Caudate nucleus (tissue), 63 donors: ENCODE measurements at places on chromosomes 3 and 15.
A peak's percentile ranks its signal among the peaks of the same experiment; 100 is the strongest.

DNA sequence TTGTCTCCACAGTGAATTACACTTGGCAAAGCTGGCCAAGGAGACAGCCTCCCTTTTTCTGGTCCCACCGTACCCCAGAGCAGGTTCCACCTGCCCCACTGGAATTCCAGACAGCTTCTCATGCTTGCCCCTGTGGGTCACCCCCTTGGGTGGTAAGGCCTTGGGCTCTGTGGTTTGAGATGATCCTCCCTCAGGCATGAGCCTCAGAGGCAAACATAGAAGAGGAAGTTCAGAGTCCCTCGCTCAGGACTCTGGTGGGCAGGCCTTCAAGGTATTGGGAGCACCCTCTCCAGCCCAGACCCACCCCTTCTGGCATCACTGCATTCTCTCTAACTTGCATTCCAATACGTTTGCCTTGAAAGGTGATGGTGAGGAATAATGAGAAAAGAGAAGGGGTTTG lies 17.6 kb upstream of the UBA7 start:
- no peak for DNase-seq

- no peak for DNase-seq
Measured at GRCh38 chr3:11621077-11621476, 22.6 kb downstream of the VGLL4 start.

- DNase-seq, result no peak
Measured at GRCh38 chr3:142818651-142819050, 70.2 kb downstream of the PCOLCE2 start.

DNA sequence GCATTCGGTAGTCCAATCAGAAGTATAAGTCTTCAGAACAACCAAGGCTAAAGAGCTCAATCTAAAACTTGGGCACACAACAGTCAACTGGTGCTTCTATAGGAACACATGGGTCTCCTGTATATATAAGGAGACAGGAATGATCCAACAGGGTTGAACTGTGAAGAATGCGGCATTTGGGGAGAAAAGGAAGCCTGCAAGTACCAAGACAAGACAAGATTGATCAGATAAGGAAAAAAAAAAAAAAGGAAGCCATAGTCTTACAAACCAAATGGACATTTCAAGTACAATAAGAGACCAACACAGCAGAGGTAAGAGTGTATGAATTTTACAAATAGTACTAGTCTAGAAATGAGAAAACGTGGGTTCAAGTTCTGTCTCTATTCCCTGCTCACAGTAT lies 6.5 kb downstream of the CPEB1 start:
- no peak for DNase-seq

DNA sequence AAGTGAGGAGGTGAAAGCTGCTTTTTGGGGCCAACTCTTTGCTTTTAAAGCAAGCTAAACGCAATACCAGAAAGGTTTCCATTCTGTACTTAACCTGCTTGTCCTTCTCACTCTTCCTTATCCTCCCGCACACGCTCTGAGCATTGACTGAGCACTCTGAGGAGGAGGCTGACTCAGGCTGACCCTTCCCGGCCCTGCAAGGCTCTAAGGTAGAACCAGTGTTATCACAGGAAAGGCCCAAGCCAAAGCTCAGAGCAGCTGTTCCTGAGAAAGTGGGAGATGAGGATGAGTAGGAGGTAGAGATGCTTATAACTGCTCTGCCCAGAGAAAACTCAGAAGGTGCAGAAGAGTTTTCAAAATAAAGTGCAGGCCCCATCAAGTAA lies 2.3 kb downstream of the B3GNT5 start:
- DNase-seq, result no peak

- DNase-seq, result no peak
Measured at GRCh38 chr15:95281470-95281869, 1049.0 kb upstream of the NR2F2 start.

- no peak for DNase-seq
Measured at GRCh38 chr3:165192610-165193192, 3.5 kb downstream of the SLITRK3 start.

GRCh38 chr15:85615930-85616329 lies 178.8 kb downstream of the KLHL25 start:
- DNase-seq, result no peak

- DNase-seq, result no peak
Measured at GRCh38 chr3:109532257-109533216, 195.2 kb upstream of the DPPA4 start.

- DNase-seq, result no peak
Measured at GRCh38 chr3:185820973-185821758, 3.7 kb downstream of the IGF2BP2 start.

DNA sequence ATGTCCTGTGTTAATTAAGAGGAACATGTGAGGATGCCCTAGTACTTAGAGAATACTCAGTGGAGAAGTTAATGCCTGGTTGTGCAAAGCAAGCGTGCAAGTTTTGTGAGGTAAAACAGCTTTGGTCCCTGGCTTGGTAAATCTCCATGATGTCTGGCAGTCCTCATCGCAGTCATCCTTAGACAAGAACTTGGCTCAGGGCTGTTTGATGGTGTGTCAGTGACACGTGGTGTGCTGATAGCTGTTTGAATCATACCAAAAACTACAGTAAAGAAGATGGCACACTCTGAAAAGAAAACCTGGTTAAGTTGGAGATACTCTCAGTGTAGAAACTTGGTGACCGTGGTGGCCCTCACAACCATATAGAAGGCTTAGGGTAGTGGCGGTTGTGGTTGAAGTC lies 361.7 kb downstream of the FEZF2 start:
- no peak for DNase-seq

GRCh38 chr3:161957467-161957866 lies 460.9 kb downstream of the OTOL1 start:
- DNase-seq, result no peak

GRCh38 chr3:169323578-169324451 lies 339.7 kb downstream of the MECOM start:
- DNase-seq, result no peak

- DNase-seq, result no peak
Measured at GRCh38 chr3:173702561-173702960, 305.0 kb downstream of the NLGN1 start.

DNA sequence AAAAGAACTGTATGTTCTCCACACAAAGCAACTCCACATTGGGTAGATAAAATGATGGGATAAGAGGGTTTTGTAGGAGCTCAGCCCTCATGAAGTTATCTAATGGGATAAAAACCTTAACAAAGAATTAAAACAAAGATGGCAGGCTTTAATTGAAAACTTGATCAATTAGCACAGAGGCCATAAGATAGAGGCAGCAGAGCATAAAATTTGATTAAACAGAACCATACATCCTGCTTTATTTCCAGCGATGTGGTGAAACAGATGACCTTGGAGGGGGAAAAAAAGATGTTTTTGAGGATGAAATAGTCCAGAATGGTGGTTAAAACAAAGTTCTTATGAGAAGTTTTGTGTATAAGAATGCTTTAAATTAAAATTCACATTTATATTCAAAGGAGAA lies 130.9 kb upstream of the ALCAM start:
- DNase-seq, result no peak

- peak; percentile 26 for DNase-seq
Measured at GRCh38 chr15:66169023-66169422, 84.5 kb downstream of the MEGF11 start.

GRCh38 chr15:95894407-95894956 lies 436.0 kb upstream of the NR2F2 start:
- DNase-seq, result no peak

GRCh38 chr3:131020122-131020693 lies 6.4 kb downstream of the ASTE1 start:
- no peak for DNase-seq

GRCh38 chr3:50355829-50356552 lies 3.3 kb downstream of the TMEM115 start:
- no peak for DNase-seq

DNA sequence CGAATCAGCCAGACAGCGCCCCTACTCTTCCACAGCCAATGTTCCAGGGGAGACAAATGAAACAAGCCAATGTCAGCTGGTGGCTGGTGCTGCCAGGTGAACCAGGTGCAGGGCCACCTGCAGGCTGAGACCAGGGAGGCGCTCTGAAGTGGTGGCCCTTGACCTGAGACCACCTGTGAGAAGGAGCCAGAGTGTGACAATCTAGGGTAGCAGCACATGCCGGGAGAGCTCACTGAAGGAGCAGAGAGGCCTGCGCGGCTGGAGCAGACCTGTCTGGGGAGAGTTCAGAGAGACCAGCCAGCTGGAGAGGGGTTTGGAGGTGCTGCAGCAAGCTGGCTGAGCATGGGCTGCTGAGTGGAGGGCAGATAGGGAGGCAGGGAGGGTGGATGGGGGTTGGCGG lies 693 bp upstream of the STAB1 start:
- no peak for DNase-seq

DNA sequence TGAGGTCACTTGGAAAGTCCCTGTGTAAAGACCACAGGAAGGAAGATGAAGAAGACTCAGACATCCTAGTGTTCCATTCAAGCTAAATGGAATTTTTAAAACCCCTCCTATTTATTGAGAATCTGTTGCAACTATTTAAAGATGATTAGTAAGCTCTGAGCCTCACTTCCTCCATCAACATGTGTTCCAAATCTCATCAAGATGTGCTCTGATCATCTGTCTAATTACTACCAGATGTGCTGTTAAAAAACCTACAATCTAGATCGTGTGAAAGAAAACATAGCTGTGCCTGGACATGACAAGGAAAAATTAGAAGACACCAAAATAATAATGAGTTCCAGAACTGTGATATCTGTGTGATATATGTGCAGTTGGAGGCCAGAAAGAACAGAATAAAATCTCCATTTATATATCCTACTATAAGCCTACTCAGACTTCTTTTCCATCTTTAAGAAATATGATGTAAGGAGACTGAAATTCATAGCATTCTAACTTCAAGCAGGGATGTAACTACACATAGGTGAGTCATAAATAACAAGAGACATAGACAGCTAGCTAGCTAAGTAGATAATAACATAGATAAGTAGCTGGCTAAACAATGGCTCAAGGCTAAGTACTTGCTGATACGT lies 7.8 kb downstream of the XPC start:
- no peak for DNase-seq

GRCh38 chr3:49199239-49199899 lies 28.0 kb downstream of the KLHDC8B start:
- DNase-seq, result no peak

- no peak for DNase-seq
Measured at GRCh38 chr3:117281371-117281770, 571.8 kb downstream of the TUSC7 start.

- DNase-seq, result no peak
Measured at GRCh38 chr15:75170711-75171341, 30.9 kb upstream of the C15orf39 start.
